ENCODE measurements at places on chromosomes 6 and 20.

DNA sequence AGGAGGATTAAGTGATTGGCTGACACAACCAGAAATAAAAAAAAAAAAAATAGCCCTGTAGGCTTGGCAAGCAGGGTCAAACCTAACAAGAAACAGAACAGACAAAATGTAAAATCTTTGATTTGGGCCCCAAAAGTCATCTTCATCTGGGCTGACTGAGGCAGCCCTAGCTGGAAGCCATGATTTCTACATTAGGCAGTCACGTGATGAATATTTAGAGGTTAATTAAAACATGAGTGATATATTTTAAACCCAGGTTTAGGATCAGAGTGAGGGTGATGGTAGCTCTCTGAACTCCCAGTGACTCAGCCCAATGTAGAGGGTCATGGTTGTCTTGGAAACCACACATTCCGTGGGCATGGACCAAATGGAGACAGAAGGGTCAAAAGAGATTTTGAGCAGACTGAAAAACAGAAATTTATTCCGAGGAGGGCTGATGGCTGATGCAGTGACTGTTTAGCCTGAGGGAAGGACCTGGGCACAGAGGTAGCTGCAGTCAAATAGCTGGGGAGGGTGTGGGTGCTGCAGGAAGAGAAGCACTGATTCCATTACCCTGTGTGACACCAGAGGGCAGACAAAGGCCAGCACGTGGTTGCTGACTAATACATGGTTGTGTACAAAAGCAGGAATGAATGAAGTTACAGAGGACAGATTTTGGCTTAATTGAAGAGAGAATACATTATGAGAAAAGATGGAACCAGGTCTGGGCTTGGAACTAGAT lies 573.1 kb upstream of the CHD6 start:
- DNase-seq, result no peak

DNA sequence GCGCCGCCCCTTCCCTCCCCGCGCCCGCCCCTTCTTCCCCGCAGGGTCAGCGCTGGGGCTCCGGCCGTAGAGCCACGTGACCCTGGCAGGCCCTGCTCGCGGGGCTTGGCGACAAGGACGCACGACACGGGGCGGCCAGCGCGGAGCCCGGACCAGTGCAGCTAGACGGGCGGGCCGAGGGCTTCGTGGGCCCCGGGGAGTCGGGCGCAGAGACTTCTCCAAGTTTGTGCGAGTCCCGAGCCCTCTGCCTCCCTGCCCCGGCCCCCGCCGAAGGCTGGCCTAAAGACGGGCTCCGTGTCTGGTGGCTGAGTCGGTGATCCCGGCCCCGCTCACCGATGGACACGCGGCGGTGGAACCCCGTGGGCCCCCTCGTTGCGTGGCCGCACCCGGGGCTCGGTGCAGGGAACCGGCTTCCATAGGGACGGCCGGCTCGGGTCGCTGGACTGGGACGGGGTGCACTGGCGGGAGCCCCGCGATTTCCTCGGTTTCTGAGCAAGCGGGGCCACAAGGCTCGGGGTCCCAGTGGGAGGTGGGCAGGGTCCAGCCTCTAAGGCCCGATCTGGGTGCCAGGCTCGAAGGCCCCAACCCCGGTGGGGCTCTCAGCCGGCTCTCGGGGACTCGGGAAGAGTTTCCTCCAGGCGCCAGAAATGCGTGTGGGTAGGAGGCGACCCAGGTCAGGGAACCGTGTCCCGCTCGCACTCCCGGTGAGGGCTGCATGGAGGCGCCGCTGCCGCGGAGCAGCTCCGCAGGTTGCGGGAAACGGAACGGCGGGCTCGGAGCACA lies 452 bp upstream of the GATA5 start:
- no peak for DNase-seq

GRCh38 chr20:48156521-48156920 lies 371.2 kb upstream of the SULF2 start:
- DNase-seq, result no peak

DNA sequence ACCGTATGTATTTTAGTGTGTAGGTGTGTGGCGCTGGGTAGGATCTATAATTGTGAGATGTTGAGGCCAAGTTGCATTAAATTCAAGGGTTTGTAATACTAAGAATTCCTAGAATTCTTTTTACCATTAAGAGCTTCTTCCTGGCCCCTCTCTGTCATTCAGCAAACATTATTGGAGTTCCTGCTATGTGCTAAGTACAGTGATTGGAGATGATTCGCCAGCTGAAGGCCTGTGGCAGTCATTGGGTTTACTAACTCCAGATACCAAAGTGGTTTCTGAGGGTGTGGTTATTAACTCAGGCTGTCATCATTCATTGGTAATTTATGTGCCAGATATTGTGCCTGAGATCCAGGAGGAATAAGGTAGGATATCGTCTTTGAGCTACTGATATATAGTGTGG lies 167.1 kb downstream of the LAMA2 start:
- DNase-seq, result no peak

DNA sequence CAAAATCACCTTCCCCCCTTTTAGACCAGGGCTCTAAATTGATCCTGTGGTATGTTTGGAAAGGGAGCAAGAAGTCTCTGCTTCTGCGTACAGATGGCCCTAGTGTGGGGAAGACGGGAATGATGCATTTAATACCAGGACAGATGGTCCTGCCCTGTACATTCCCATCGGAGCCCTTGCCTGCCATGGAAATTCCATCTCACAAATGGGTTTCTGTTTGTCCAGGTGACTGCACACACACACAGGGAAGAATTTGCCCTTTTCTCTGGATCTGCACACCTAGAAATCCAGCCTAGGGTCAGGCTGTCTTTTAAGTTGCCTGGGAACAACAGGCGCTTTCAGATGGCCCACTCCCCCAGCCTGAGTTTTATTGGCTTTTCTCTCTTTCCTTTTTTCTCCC lies 1.3 kb downstream of the MAS1 start:
- no peak for DNase-seq

- no peak for DNase-seq
These were observed 825 bp downstream of the RIMS1 start for GRCh38 chr6:71887006-71887743.

- no peak for DNase-seq
These were observed 83.8 kb downstream of the TENT5A start for GRCh38 chr6:81668615-81669047.

DNA sequence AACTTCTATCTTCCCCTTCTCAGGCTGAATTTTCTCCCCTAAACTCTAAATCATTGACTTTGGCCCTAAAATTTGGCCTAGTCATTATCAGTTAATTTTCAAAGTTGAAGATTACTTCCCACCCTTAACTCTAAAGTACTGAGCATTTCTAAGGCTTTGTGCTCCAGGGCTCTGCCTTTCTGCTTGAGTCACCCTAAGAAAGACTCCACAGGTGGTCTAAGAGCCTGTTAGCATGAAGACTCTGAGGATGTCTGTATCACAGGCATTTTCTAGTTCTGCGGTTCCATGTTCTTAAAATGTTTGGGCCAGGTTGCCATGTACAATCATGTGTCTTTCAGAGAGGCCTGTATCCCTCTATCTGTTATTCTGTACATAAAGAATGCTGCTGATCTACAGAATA lies 808.1 kb upstream of the MANEA start:
- no peak for DNase-seq

DNA sequence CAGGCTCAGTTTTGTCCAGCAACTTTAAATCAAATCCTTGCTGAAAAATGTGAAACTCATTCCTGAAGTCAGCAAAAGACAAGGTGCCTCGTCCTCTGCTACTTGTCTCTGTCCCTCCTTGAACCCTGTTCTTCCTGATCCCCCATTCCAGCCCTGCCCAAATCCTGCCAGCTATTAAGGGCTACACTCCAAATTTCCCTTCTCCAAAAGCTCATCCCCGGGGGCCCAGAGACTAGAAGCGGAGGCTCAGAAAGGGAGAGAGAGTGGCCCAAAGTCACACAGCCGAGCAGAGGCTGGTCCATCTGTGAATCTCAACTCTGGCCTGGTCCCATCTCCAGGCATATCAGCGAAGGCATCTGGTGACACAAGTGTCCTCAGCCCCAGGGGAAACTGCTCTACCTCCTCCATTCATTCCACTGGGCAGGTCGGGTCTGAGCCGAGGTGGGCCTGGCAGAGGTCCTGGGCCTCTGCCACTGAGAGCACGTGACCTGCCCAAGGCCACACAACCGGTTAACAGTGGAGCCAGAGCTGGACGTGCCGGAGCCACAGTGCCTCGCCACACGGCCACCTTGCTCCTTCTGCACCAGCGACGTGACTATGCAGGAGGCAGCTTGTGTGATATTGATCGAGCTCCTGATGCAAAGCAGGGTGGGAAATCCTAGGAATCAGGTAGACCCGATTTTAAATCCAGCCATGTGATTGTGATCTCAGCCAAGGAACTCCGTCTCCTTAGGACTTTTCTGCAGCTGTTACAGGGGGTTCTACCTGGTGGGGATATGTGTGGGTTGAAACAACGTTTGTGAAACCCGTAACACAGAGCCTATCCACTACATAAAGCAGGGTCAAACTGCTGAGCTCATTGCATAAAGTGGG lies 28.6 kb downstream of the NOL4L start:
- no peak for DNase-seq

- DNase-seq, result no peak
These were observed 2.6 kb downstream of the ZNFX1 start for GRCh38 chr20:49275216-49275615.

GRCh38 chr6:24743265-24743943 lies 24.4 kb upstream of the C6orf62 start:
- no peak for DNase-seq

GRCh38 chr6:142802124-142802523 lies 142.9 kb downstream of the HIVEP2 start:
- DNase-seq, result no peak

DNA sequence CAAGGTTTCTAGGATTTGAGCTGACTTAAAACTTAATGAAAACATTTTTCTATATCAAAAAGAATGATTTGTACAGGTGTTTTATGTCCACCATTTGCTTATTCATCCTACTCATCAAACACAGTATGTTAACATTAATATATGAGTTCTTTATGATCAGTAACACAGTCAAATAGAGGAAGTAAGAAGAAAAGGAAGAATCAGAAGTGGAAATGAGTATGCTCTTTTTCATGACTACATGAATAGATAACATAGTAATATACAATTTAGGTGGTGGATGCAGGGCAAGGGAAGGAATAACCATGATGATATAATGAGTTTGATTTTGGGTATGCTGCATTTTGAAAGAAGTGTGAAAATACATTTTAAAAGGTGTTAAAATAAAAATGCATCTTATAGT lies 16.5 kb downstream of the KPNA5 start:
- no peak for DNase-seq

- no peak for DNase-seq
These were observed 80.8 kb downstream of the RCAN2 start for GRCh38 chr6:46410334-46410953.

- DNase-seq, result no peak
These were observed 12.7 kb downstream of the L3MBTL1 start for GRCh38 chr20:43520074-43520630.

DNA sequence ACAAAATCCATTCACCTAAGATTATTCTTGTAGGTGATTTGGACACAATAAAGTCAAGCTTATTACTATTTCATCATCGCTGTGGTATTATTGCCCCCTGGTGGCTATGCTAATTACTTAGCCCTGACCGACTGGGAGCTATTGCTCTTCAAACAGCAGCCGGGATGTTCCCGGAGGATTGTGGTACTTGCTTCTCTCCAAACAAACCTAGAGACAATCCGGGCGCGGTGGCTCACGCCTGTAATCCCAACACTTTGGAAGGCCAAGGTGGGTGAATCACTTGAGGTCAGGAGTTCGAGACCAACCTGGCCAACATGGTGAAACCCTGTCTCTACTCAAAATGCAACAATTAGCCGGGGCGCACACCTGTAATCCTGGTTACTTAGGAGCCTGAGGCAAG lies 15.4 kb upstream of the STMND1 start:
- no peak for DNase-seq

DNA sequence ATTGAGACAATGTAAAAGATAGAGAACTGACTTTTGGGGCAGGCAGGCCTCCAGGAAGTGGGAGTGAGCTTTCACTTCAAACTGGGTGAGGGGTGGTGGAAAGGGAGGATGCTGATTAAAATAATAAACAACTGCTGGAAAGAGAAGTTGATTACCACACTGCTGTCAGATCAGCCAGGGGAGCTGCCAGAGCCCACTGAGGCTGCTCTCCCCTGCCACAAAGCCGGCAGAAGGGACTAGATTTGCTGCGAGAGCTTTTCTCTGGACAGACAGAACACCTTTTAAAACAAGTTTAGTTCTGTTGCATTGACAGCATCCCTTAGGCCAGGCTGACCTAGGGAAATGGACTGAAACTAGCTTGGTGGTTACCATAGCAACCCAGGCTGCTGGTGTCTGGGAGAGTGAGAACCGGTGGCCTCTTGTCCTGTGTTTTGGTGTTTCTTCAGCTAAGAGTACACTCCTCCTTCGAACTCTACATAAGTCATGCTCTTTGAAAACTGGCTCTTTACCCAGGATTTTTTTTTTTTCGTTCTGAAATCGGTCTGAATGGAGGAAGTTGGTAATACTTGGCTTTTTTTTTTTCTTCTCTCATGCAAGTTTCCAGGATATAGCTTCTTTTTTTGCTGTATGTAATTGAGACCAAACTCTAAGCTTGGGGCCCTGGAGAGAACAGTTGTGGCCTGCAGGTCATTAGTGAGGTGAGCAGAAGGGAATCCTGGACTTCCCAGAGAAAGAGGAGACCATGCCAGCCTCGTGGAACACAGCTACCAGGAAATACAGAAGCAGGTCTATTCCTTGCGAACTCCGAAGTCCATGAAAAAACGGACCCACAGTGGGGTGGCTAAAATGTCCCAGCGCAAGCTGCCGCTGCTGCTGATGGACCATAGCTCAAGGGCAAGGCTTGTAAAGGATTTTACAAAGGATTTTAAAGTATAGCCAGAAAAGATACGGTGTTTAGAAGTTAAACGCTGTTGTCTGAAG lies 374.4 kb downstream of the UTRN start:
- no peak for DNase-seq

GRCh38 chr6:169095153-169095552 lies 158.5 kb downstream of the THBS2 start:
- no peak for DNase-seq

GRCh38 chr6:124573953-124574352 lies 388.3 kb upstream of the RNF217 start:
- no peak for DNase-seq

GRCh38 chr6:93344333-93344835 lies 75.0 kb downstream of the EPHA7 start:
- no peak for DNase-seq

DNA sequence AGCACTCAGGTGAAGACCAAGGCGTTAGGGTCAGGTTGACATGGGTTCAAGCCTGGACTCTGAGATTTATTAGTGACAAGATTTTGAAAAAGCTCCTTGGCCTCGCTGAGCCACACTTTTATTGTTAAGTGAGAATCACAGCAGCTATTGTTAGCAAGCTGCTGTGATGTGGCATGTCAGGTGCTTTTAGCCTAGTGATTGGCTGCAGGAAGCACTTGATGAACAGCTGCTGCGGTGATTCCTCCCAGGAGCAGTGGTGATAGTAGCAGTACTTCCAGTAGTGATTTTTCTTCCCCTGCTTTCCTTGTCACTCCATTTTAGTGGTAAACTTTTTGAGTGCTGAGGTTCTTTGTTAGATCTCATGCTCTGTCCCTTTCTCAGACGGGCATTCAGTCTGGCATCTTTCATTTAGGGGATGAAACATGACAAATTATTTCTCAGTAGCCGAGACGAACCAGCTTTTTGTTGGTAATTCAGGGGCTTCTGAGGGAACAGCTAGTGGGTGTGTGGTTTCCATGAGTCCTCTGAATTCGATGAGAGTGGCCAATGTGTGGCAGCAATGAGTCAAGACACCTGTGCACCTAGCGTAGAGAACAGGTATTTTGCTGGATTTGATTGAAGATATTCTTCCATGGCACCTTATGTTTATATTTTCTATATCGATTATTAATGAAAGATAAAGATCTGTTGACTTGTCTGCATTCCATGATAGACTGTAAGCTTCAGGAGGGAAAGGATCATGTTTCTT lies 696.7 kb downstream of the DHX35 start:
- no peak for DNase-seq
